KBM-7 (cell line): ENCODE measurements at places on chromosomes 7 and 10.
A peak's percentile ranks its signal among the peaks of the same experiment; 100 is the strongest.

GRCh38 chr10:36263871-36264270 is 621.8 kb upstream of the FZD8 start:
- no peak for DNase-seq

- no peak for DNase-seq
Observed at GRCh38 chr7:16365177-16365576, 56.2 kb downstream of the CRPPA start.

- DNase-seq = peak; percentile 72
Observed at GRCh38 chr7:42876182-42877068, 35.4 kb downstream of the C7orf25 start.

DNA sequence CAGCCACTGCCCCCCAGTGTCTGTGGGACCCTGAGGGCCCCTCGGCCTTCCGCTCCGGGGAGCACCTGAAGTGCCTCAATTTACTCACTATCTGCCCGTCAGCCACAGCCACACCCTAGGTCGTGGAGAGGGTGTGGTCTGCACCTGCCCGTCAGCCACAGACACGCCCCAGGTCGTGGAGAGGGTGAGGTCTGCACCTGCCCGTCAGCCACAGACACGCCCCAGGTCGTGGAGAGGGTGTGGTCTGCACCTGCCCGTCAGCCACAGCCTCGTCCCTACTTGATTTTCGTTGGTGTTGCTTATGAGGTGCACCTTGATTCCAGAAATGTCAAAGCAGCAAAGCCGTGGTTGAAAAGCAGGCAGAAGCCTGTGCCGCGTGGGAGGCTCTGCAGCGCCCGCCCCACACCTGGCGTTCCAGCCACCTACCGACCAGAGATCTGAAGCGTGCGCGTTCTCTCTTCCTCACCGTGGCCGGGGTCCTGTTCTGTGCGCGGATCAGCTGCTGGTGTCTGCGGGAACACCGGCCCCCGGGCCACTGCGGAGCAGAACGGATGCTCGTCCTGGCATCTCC is 101.6 kb downstream of the DYNC2I1 start:
- DNase-seq = no peak

GRCh38 chr7:116497708-116498107 is 1.8 kb upstream of the CAV2 start:
- DNase-seq = no peak

GRCh38 chr7:8418629-8419245 is 14.7 kb upstream of the NXPH1 start:
- DNase-seq = peak; percentile 52

DNA sequence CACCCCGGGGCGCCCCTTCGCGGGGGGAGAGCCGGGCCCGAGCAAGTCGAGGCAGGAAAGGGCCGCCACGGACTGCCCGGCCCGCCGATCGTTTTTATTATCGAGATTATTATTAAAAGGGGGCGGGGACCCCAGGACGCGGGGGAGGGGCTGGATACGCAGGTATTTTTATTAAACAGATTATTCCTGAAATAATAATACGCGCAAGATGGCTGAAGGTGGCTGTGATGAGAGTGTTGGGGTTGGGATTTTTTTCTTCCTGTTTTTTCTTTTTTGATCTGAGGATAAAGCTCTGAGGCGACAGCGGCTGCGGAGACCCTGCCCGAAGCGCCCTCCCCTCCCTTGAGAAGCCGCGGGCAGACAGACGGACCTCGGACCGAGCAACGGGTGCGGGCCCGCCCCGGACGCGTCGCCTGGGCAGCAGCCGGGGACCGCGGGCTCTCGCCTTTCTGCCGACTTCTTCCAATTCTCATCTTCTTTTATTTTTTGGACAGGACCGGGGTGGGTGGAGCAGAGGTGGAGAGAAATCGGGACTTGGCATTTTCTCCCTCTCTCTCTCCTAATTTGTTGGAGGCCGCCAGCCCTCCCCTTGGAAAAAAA is 1.4 kb upstream of the TRIM8 start:
- DNase-seq = peak; percentile 57

- DNase-seq = no peak
Observed at GRCh38 chr10:116251602-116252395, 21.2 kb downstream of the GFRA1 start.

- DNase-seq = no peak
Observed at GRCh38 chr10:97134110-97134509, 51.6 kb downstream of the SLIT1 start.

DNA sequence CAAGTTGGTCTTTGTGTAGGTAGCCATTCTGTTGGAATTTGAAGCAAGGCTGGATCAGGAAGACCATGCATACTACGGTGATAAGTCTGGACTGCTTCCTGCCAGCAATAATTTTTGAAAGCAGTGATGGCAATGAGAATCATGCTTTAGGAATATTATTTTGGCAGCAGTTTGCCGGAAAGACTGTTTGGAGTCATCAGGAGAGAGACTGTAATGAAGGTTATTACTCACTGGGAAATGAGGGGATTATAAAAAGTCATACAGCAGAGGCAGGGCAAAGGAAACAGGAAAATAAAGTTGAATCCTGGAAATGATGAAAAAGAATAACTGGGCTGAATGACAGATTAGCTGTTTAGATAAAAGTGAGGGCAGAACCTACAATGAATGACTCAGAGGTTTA is 1136.8 kb upstream of the AUTS2 start:
- DNase-seq = no peak

- no peak for DNase-seq
Observed at GRCh38 chr10:103683851-103684250, 171.5 kb downstream of the SH3PXD2A start.

DNA sequence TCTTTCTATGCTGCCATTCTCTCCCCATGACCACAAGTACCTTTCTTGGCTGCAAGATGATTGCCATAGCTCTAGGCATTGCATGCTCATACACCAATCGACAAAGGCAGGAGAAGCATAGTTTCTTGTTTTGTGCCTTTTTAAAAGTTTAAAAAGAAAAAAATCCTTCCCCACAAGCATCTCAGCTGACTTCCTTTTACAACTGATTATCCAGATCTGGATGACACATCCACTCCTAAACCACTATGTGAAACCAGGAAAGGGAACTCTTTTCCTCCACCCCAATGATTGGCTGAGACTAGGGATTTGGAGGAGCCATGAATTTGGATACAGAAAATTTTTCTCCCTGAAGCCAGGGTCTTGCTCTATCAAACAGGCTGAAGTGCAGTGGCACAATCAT is 14.5 kb upstream of the LRRC4 start:
- no peak for DNase-seq

- DNase-seq = no peak
Observed at GRCh38 chr7:32047801-32048200, 22.4 kb downstream of the PDE1C start.

DNA sequence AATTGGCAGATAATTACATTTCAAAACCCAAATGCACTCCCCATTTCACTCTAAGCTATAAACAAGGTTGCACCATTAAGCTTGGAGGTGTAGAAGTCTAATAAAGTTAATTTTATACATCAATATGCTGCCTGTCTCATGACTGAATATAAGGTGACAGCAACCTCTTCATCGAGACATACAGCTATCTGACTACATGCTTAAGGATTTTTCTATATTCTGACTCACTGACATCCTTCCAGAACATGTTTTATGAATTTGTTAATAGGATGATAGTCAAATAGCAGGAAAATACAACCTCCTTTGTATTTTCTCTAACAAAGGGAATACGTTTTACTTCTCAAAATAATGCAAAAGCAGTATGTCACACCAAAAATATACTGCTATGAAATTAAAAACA is 76.6 kb downstream of the NRBF2 start:
- no peak for DNase-seq

GRCh38 chr10:119621078-119621384 is 24.3 kb upstream of the TIAL1 start:
- DNase-seq = no peak

- DNase-seq = no peak
Observed at GRCh38 chr10:60856405-60856804, 78.1 kb downstream of the CDK1 start.

- peak; percentile 75 for DNase-seq
Observed at GRCh38 chr7:38222481-38223096, 44.5 kb downstream of the STARD3NL start.

DNA sequence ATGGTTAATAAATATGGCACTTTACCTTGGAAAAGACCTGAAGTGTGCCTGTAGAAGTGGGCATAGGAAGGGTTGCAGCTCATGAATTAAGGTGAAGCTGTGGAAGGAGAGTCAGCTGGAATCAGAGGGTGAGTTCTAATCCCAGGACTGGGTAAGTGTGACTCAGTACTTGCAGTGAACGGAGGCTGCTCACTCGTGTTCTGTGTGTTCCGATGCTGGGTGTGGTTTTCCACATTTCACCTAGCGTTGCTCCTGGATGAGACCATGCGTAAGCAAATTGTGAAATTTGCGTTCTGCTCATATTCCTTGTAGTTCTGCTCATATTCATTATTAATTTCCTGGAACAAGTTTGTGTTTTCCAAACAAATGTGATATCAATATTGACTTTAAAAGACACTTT is 22.4 kb upstream of the TMEM236 start:
- DNase-seq = no peak

- no peak for DNase-seq
Observed at GRCh38 chr7:14123923-14124322, 134.5 kb upstream of the ETV1 start.

- DNase-seq = no peak
Observed at GRCh38 chr7:1470901-1471300, 11.6 kb upstream of the MICALL2 start.

DNA sequence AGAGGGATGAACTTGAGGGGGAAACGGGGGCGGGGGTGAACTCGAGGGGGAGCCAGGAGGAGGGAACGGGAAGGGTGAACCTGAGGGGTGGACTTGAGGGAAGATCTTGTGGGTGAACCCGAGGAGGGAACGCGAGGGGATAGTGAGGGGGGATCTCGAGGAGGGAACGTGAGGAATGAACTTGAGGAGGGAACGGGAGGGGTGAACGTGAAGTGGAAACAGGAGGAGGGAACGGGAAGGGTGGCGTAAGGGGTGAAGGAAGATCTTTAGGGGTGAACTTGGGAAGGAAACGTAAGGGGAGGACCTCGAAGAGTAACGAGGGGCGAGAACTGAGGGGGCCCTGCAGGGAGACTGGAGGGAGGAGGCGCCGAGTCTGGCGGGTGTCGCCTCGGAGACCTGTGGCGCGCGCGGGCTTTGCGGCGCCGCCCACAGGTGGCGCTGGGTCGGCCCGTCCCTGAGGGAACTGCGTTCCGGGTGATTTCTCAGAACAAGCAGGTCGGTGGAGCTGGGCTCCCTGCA is 651 bp downstream of the MYO3A start:
- DNase-seq = peak; percentile 3

- no peak for DNase-seq
Observed at GRCh38 chr7:44988701-44989100, 9.9 kb upstream of the MYO1G start.

- DNase-seq = no peak
Observed at GRCh38 chr10:76976142-76976541, 661.5 kb downstream of the KCNMA1 start.

DNA sequence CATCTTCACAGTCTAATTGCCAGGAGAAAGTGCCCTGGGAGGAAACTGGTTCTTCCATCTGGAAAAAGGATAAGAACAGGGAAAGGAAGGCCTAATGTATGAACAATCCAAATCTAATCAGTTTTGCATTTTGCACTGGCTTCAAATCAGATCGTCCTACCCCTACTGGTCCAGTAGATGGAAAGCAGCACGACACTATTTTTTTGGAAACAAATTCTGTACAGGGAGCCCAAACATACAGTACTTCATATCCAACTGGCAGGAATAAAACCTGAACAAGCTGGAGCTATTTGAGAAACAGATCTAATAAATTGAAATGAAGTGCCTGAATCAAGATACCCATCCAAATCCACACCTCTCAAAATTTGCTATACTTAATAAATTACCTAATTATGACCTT is 36.5 kb downstream of the ETV1 start:
- DNase-seq = no peak

GRCh38 chr10:89204621-89205185 is 2.4 kb downstream of the CH25H start:
- DNase-seq = no peak

DNA sequence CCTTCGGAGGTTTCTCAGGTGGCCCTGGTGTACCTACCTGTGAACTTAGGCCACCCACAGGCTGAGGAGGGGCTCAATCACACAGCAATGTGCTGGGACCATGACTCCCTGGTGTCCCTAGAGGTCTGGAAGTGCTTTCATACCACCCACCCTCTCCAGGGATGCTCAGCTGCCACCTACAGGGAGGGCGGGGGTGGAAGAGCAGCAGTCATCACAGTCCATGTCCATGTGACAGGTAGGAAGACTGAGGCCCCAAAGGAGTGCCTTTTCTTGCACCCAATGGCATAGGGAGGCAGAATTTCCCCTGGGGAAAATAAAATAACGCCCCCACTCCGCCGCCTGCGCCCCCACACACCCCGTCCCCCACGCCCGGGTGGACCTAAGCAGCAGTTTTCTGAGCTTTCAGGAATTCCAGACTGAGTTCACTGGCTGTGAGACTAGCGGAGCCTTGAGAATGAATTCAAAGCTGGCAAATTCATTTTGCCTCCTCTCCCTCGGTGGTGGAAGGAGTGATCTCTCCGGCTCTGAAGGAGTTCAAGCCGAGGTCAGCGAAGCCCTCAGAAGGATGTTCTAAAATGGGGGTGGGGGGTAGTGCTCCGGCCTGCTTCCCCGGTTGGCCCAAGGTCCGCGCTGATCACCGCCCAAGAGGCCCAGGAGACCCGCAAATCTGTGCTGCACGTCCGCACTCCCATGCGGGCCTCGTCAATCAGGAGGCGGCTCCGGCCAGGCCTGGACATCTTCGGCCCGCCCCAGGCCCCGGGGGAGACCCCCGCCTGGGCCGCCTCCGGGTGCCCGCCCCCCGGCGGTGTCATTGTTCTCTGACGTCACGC is 2.1 kb upstream of the ZMIZ1 start:
- no peak for DNase-seq

DNA sequence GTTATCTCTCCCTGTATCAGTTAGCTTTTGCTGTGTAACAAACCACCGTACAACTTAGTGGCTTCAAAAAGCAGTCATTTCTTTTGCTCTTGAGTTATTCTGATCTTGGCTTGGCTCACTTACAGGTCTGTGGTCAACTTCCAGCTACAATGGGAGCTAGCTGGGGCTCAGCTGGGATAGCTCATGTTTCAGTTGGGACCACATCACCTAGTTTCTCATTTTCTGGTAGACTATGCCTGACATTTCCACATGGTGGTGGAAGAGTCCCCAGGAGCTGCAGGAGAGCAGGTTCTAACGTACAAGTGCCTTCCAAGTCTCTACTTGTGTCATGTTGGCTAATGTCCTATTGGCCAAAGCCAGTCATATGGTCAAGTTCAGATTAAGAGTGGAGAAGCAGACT is 25.8 kb upstream of the PIP4K2A start:
- DNase-seq = no peak

DNA sequence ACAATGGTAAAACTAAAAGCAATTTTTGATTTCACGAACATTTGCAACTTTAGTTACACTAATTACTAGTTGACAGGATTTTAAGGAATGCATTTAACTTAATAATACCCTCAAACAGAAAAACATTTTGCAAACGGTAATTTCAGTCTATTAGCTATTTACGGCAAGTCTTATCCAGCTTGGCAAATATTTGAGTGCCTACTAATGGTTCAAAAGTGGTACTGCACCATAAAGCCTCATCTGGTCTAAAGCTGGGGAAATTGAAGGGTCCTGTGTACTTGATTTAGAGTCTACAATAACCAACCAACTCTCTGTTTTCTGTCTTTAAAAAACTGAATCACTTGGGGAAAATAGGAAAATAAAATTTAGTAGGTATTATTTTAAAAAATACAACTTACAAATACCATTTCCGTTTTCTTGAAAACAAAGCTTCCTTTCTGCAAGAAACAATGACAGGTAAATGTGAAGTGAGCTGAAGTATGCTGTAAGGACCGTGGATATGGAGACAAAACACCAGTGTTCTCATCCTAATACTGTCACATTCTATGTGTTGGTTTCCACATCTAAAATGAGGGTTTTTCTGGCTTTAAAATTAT is 142.3 kb downstream of the VPS50 start:
- DNase-seq = peak; percentile 37
